ENCODE measurements at places on chromosomes 11 and 22.

DNA sequence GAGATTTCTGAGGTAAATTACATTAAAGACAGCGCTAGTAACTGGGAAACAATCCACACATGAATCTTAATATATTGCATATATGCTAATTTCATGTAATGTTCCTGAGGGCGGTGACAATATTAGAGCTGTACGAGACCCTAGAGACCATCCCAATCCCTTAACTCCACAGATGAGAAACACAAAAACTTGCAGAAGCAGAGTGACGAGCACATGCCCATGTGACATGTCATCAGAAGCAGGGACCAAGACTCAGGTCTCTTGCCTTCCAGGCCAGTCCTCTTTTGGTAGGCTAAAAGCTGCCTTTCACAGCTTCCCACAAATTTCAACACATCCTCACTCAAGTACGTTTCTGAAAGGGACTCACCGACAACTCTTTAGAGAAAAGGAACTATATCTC lies 11.8 kb downstream of the MAPK1 start:
- peak; percentile 20 for DNase-seq

DNA sequence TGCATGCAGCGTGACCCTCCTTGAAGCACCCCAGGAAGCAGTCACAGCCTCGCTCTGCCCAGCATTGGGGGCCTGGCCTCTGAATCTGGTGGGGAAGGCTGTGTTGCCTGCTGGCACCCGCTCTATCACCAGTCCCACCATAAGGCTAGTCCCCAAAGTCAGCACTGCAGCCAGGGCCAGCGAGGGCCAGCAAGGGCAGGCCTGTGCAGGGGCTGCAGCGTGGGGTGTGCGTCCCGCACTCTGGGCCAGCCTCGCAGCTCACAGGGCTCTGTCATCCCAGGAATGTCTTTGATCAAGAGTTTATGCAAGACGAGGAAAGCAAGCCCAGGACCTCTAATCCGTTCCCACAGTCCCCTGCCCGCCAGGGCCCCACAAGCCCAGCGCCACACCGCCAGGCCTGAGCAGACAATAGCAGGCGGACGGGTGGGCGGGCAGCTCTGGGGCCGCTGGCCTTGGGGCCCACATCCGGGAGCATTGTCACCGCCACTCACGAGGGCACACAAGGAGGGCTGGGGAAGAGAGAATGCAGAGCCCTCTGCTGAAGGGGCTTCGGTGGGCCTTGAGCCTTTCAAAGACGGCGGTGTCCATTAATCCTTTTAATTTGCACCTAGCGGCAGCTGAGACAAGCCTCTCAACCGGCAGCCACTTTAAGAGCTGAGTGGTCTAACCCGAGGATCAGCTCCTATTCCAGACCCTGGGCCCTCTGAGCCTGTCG lies 17.1 kb downstream of the LTO1 start:
- no peak for DNase-seq

GRCh38 chr22:47407461-47408025 lies 645.1 kb downstream of the TBC1D22A start:
- DNase-seq: no peak

DNA sequence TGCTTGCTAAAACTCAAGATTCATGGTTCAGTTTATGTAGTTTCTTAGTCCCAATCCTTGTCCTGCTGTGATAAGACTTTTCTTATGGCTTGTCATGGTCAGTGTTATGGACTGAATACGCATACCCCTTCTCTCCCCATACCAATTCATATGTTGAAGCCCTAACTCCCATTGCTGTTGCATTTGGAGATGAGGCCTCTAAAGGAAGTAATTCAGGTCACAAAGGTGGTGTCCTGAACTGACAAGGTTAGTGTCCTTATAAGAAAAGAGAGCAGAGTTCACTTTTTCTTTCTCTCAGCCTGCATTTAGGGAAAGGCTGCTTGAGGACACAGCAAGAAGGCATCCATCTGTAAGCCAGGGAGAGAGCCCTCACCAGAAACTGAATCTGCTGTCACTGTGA lies 618.2 kb downstream of the LRRC4C start:
- no peak for DNase-seq

GRCh38 chr22:39254789-39255298 lies 10.1 kb upstream of the PDGFB start:
- peak; percentile 33 for DNase-seq

- DNase-seq: peak; percentile 51
These were observed 785 bp upstream of the SUSD2 start for GRCh38 chr22:24180316-24181087.

- peak; percentile 62 for DNase-seq
These were observed 48.5 kb upstream of the PPP2R1B start for GRCh38 chr11:111814557-111815320.

DNA sequence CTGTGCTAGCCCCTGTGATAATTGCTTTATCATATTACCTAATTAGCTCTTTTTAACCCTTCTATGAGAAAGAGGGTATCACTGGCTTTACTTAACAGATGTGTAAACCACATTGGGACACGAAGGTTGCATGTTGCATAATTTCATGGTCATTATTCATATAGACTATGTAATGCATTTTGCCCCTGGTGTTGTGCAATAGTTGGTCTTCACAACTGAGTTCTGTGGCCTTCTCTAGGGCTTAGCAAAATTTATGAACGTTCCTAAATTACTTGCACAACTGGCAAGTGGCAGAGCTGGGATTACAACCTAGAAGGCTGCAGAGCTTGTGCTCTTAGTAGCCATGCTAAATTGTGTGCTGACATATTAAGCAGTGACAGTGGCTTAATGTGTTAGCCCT lies 34.6 kb upstream of the PDGFD start:
- DNase-seq: no peak

DNA sequence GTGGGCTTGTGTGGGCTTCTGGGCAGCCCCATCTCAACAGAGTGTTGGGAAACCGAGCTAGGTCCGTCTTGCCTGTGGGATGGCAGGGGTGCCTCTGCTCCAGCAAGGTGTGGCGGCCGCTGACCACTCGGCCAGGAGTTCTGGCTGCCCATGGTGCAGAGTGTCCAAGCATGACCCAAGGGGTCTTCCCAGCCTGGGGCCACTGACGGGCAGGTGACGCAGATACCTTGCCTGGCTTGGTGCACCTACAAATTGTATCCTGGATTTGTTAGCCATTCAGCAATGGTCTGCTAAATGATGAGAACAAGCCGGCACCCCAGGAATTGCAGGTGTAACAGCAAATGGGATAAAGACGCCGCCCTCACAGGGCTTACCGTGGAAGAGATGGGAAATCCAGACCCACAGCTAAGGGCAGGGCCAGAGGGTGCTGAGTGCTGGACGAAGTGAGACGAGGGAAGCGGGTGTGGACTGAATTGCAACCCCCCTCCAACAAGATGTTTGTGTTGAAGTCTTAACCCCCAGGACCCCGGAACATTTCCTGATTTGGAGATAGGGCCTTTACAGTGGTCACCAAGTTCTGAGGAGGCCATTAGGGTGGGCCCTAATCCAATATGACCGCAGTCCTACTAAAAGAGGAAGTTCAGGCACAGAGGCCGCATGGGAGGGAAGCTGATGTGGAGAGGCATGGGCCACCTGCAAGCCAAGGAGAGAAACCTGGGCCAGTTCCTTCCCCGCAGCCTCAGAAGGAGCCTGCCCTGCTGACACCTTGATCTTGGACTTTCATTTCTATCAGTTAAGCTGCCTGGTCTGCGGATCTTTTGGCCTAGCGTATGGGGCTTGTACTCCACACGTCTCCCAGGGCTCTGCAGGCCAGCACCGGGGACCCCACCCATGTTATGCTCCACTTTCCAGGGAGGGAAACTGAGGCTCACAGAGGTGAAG lies 45.2 kb upstream of the LINC01488 start:
- no peak for DNase-seq

DNA sequence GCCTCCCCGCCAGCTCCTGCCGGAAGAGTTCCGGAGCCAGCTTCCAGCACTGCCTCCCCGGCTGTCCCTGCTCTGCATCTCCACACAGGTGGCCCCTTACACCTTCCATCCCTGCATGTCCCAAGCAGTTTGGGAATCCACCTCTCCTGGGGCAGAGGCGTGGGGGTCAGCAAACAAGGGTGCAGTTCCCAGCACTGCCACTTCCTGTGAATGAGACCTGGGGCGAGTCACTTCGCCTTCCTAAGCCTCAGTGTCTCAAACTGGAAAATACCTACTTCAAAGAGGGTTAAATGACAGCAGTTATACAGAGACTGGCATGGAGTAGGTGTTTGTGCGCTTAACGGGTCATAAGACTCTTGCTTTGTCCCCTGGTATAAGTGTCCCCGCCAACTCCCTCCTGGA lies 5.2 kb downstream of the CYTH4 start:
- DNase-seq: no peak

DNA sequence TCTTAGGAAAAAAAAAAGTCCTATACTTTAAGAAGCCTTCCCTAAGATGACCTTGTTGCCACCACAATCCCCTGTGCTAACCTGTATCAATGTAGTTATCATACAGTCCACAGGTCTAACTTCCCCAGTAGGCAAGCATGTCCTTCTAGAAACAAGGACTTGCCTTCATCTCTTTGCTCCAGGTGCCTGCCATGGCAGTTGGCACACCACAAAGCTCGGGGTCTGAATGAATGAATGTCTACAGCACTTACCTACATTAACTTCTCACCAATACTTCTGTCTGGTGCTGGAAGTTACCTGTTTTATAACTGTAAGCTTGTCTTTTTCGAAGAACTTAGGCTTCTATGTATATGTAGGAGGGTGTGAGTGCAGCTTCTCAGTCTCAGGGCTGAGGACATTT lies 23.4 kb downstream of the CLPB start:
- no peak for DNase-seq

DNA sequence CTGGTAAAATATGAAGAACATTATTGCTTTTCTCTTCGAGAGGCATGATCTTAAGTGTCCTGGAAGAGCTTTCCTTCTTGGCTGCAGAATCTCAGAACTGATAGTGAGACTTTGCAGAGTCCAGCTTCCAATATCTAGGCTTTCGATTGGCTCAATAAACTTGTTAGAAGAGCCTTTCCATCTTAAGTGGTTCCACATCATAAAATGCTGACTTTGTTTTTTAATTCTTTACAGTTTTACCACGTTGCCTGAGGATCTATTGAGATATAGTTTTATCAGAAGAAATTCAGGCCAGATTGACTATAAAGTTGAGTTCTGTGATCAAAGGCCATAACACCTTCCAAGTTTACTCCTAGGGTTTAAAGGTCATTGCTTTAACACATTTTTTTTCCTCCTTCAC lies 15.6 kb upstream of the DNAJB7 start:
- DNase-seq: no peak
